ENCODE measurements at places on chromosomes 13 and 19.

- no peak for DNase-seq
These were observed 204.9 kb upstream of the KL start for GRCh38 chr13:32811297-32811800.

GRCh38 chr13:51324714-51325420, 14.6 kb upstream of the SERPINE3 start:
- DNase-seq = no peak

GRCh38 chr13:42075517-42075916, 27.1 kb downstream of the DGKH start:
- no peak for DNase-seq

GRCh38 chr13:81275666-81276258, 934.8 kb upstream of the SPRY2 start:
- no peak for DNase-seq

GRCh38 chr13:39406688-39407087, 196.3 kb downstream of the LHFPL6 start:
- DNase-seq = no peak

GRCh38 chr19:42132851-42133528, 744 bp upstream of the POU2F2 start:
- DNase-seq = peak; percentile 91

- DNase-seq = no peak
These were observed 10.4 kb downstream of the CLASRP start for GRCh38 chr19:45049073-45049736.

- DNase-seq = no peak
These were observed 71.5 kb upstream of the ARHGEF7 start for GRCh38 chr13:111043575-111043982.

DNA sequence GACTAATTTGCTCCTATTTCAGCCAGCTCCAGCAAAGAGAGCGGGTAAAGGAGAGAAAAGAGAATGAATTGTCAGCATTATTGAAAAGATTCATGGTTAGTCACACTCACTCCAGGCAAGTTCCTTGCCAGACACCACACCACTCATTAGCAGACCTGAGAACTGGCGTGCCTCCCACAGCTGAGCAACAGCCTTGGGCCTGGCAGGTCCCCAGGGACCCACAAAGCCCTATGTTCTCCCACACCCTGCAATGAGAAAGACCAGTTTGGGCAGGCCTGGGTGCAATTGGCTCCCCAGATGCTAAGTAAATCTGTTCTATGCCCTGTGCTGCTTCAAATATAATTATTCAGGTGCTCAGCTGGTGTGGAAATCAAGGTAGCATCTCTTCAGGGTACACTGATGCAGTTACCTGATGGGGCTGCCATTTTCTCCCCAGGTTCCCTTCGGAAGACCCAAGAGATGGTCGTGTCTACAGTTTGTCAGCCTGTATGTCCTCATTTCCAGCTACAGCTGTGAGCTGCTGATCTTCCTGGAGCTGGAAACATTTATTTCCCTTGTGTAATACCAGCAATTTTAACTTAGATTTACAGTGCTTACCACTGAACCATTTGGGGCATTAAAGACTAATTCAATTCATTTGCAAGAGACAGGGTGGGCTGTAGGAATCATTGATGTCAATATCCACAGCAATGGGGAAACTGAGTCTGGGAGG, 405.0 kb downstream of the COG6 start:
- peak; percentile 87 for DNase-seq

GRCh38 chr19:21851596-21852345, 15.8 kb upstream of the ZNF43 start:
- DNase-seq = peak; percentile 98

GRCh38 chr13:50320271-50320862, 305.1 kb downstream of the KCNRG start:
- DNase-seq = no peak

- DNase-seq = peak; percentile 82
These were observed 1.9 kb downstream of the RAB11B start for GRCh38 chr19:8392017-8392591.

DNA sequence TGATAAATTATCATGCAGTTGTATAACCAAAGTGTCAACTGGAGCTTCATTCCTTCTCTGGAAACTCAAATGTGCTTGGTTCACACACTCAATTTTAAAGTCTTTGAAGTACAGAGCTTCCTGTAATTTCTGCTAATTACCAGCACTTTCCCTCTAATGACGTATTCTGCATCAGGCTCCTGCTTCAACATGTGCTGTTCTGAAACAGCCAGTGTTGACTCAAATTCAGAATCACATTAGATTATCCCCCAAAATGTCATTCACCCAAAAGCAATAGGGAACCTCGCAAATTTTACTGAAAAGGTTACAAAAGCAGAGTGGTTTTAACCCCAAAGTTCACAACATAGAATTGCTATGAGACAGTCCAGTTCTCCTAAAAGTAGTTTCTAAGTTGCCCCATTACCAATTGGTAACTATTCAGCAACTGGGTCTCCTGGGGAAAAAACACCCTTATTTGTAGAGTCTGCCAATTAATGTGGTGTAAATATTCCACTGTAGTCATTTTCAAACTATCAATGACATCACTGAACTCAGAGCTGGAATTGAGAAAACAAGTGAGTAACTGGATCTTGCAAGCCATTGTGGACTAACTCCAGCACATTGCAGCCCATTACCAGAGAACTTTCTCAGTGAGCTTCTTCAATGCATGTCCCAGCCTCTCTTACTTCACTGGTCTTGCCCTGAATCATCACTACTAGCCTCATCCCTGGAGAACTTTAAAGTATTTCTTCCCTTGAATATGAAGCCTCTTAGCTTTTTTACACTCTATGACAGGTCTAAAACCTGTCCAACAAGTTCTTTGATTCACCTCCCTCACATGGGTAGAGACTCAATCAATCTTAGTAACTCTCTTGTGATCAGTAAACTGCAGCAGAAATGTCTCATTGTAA, 955.4 kb downstream of the EFNB2 start:
- no peak for DNase-seq

DNA sequence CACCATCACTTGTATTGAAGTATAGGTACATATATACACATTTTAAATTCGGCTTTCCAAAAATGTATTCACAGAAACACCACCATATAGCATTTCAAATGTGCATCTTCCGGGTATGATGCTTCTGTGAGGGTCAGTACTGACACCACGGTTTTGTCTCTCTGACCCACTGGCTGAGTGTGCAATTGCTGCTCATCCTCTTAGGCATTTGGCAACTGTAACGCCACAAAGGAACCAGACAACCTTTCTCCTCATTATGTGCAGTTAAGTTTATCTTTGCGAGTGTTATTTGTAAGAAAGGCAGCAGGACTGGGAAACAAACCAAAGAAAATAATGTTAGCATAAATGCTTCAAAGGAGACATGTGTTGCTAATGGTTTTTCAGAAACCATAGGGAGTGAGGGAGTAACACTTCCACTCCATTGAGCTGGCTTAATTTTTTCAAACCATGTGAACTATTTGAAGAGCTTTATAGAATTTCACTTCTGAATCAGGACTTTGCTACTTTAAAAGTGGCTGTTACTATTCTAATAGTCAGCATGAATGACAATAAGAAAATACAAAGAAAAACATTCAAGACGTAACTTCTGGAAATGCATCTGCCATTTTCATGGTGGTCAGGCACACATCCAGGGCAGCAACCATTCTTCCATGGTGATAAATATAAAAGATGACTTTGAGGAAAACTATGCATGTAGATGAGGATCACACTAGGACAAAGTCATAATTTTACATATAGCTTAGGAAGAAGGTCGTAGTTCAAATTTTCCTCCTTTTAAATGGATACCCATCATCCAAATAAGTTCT, 423.3 kb downstream of the MZT1 start:
- no peak for DNase-seq

DNA sequence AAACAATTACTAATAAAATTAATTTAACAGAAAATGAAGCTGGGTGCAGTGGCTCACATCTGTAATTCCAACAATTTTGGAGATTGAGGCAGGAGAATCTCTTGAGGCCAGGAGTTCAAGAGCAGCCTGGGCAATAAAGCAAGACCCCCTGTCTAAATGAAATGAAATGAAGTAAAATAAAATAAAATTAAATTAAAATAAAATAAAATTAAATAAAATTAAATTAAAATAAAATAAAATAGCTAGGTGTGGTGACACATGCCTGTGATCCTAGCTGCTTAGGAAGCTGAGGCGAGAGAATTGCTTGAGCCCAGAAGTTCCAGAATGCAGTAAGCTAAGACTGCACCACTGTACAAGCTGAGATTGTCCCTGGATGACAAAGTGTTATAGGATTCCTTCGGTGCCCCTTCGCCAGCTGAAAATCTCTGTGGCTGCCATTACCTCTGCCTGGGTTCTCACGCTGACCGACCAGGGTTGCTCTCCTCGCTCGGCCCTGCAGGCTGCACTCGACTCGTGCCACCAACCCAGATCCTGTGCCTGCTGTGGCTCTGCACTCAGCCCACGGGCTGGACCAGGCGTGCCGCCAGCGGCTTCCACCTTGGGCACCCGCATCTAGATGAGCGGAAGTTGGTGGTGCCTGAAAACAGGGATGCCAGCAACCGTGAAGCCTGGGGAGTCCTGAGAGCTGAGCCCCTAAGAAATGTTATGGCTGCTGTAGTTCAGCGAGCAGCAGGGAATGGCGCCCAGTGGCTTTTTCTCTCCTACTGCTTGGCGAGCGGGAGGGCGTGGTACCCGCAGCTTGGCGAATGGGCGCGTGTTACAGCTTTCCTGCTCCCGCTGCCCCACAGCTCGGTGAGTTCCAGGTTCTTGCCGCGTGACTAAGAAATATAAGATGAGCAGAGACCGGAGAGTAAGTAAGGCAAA, 539.2 kb upstream of the PCDH9 start:
- peak; percentile 72 for DNase-seq

- no peak for DNase-seq
These were observed 456.0 kb downstream of the TBC1D4 start for GRCh38 chr13:75025956-75026355.

DNA sequence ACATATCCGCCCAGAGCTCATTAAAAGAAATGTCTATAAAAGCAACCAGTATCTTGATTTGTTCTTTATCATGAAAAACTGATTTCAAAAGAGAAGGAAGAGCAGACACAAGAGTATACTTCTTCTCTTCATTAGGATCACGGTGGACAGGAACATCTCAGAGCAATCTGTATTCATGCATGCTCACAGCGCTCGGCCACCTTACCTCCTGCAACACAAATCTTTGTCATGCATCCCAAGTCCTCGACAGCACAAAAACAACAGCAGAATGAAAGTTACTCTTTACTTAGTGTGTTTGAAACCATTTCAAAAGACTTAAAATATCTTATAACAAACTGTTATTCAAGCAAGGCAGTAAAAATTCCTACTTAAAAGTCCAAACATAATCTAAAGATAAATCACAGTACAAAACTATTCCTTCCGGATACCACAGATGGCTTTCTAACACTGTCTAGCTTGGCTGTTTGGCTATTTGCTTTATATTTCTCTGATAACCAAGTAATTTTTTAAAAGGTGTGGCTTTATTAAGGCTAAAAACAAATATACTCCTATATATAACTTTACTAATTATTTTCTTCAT, 174.5 kb downstream of the TBC1D4 start:
- no peak for DNase-seq

- DNase-seq = no peak
These were observed 4.2 kb downstream of the SNRPA start for GRCh38 chr19:40755248-40755624.

- DNase-seq = no peak
These were observed 24.5 kb upstream of the TPT1 start for GRCh38 chr13:45365558-45365885.

DNA sequence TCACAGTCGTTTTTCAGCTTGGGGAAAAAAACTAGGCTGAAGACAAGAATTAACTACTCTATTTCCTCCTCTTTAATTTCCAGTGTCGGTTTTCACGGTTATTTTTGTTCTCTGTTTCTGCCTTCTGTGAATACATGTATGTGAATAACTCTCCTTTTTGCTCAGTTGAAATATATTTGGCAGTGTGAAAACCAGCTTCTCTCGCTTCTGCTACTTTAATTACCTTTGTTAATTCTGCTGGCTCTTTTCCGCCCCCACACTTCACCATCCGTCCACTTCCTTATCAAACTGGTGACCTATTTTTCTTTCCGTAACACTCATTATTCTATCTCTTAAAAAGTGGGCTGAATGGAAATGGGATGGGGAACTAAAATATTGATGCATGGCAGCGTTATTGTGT, 126.4 kb downstream of the POU4F1 start:
- no peak for DNase-seq

DNA sequence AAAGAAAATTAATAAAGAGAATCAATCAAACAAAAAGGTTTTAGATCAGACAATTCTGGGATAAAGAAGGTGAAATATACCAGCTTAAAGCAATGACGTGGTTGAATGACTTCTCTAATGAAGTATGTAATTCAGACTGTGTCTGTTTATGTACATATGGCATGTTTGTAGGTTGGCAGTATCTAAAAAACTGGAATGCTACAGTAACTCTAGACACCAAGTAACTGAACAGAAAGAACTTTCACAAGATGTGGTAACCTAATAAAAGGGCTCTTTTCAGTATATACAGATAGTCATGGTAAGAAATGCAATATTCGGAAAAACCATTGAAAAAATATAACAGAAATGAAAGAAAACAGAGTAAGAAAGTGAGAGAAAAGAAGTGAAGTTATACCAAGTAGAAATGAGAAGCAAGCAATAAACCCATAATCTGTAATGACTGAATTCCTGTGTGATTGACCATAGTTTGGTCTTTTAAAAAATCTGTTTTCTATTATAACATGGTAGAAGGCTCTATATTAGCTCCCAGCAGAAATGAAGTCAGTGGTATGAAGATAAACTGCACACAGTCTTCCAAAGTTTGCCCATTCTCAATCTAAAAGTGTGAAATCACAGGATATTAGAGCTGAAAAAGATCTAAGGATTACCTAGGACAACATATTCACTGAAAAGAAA, 31.4 kb downstream of the ELF1 start:
- DNase-seq = no peak

DNA sequence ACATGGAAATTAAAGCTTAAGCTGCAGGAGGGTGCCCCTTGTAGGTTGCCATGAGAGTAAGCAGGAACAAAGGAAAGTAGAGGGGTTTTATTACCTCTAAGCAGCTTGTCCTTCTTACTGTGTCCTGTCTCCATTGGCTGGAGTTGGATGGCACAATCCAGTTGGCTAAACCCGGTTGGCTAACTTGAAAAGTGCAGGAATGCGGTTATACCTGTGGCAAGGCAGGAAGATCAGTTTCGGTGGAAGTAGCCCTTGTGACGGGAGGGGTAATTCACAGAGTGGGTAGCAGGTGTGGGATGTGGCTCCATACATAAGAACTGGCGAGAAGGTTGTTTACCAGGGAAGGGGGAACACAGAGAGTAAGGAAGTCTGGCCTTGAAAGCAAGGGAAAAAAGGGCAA, 3.2 kb downstream of the ZNF726 start:
- no peak for DNase-seq

DNA sequence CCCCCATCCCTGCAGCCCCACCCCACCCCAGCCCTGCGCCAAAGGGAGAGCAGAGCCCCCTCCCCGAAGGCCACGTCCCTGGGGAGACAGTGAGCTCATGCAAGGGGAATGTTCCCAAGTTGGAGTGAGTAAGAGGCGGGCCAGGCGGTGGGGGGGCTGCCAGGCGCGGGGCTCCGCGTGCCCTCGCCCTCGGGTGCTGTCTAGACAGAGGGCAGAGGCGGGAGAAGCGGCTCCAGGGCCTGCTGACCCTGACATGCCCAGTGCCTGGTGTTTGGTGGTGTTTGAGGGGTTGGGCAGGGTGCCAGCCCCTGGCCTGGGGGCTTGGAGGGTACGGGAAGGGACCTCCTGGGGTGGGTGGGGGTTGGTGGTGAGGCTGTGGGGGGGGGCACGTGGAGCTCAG, 1.0 kb downstream of the FSTL3 start:
- peak; percentile 94 for DNase-seq
